ENCODE measurements at places on chromosomes 2 and 18. TPM values are rescaled to one million over a fixed set of nuclear protein-coding genes. Genes with fewer than 3 reads are reported as not detected.

DNA sequence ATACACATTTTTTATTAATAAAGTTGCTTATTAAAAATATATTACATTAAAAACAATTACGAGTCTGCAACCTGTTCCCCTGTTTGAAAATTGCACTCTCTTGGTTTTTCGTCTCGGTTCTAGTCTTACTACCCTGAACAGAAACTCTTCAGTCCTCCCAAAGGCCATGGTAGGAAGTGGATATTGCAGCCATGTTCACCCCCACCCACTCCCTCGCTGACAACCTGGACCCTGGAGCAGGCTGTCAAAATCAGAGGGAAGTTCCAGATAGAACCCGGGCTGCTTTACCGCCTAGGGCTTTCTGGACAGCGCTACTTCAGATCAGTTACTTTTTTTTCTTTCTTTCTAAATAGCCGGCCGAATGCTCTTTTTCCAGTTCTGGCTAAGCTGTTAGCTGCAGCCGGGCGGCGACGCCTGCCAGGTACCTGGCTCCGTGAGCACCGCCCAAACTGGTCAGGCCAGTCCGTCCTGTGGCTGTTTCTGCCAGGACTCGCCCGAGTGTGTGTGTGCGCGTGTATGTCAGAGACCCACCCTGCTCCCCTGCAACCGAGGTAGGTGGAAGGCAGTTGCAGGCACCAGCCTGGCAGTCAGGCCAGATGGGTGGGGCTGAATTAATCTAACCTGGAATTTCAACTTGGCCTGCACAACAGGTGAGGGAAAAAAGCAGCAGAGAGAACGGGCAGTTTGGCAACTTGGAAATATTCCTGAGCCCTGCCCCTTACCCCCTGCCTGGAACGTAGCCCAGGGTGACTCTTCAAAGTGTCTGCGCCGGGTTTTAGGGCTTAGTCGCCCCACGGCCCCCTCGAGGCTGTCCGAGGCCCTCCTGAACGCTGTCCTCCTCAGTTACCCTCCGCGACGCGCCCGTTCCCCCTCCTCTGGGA lies 1.1 kb upstream of the TET3 start:
- peak; percentile 95 for DNase-seq

GRCh38 chr2:129910446-129911362 lies 68.8 kb upstream of the RAB6C start:
- DNase-seq: no peak

- DNase-seq: no peak
These were observed 170.0 kb upstream of the KLHL29 start for GRCh38 chr2:23215016-23215415.

GRCh38 chr2:131475831-131476230 lies at the start of gene TUBA3D:
Gene TUBA3D (plus strand): TSS chr2:131476119. CDS start chr2:131476200, 81 bp downstream.
- no peak for DNase-seq

DNA sequence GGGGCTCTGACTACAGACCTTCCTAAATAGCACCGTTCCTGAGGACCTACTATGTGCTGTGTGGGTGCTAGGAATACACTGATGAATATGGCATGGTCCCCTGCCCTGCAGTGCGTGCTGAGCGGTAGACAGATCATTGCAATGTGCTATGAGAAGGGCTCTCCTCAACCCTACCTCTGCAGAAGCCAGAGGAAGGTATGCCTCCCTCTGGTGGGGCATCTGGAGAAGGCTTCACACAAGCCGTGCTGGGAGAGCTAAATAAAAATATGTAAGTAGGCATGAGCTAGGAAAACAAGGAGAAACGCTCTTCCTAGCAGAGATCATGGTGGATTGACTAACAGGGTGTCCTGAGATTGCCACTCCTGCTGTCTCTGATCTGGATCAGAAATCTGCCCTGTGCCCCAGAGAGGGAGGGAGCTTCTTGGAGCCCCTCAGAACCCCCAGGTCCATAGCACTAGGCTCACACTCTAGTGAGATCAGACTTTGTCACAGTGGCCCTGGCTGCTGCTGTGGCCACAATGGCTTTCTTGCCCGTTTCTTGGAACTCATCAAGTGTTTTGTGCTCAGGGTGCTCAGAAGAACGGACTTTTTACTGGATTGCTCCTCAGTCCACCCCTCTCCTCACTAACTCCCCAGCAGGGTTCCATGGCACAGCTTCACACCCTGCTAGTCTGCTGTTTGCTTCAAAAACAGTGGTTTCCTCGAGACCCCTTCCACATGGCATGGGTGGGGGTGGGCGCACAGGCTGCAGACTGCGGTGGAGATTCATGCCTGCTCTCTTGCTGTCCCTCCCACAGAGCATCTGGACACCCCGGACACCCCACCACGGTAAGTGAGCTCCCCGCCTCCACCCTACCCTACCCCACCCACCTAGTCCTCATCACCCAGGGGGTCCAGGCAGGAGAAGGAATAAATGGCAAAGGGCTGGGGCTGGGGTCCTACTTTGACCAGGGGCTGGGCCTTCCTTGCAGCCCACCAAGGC lies 14.2 kb downstream of the SIGLEC15 start:
- DNase-seq: peak; percentile 72

GRCh38 chr2:136239079-136239685 lies 121.2 kb upstream of the CXCR4 start:
- no peak for DNase-seq

GRCh38 chr2:29949042-29949441 lies 27.7 kb upstream of the ALK start:
- DNase-seq: no peak

DNA sequence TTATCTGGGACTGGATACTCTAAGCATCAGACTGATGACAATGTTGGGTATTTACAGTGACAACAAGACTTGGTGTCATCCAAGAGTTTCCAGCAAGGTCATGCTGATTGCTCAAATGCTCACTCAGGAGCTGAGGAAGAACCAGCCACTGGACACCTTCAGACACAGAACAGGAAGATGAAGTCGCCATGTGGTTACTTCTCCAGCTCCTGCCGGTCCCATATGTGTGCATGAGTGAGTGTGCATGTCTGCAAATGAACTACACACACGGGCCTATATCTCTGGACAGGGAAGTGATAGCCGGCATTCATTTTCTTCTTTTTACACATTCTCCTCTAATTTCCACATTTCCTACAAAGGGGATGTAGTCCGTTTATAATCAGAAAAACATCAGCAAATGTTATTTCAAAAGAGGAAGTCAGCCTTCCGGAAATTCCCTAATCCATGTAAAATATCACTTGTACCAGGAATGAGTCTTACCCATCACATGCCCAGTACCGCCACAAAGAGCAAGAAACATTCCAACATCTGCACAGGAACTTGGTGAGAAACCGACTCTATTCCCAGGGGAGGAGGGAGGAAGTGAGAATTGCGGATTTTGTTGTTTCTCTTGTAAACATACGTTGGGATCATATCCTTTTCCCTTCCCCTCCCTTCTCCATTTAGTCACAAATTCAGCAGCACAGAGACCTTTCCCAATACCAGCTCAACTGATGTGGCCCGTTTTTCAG lies 10.8 kb downstream of the RFX8 start:
- DNase-seq: no peak

- no peak for DNase-seq
These were observed at the start of gene PLA2R1 for GRCh38 chr2:160062292-160063005. Gene PLA2R1 (minus strand): TSS chr2:160062615. CDS start chr2:160062403, 212 bp downstream.

GRCh38 chr2:113281910-113282746 lies 3.4 kb upstream of the PAX8 start:
- peak; percentile 49 for DNase-seq

- DNase-seq: no peak
These were observed 174.4 kb downstream of the RPIA start for GRCh38 chr2:88865801-88866371.

DNA sequence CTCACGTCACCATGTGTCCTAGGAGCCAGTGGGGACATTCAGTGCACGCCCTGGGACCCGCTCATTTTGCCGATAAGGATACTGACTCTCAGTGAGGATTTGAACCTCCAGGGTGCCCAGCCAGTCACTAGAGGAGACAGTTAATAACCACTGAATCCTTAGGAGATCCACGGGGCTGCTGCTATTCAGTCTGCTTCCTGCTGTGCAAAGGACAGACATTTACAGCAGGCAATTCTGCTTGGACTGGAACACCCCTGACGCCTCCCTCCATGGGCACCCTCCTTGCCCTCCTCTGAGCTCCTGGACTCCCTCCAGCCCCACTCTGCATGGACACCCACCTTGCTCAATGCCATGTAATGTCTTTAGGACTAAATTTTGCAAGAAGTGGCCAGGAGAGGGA lies 265.5 kb downstream of the EIPR1 start:
- DNase-seq: no peak

DNA sequence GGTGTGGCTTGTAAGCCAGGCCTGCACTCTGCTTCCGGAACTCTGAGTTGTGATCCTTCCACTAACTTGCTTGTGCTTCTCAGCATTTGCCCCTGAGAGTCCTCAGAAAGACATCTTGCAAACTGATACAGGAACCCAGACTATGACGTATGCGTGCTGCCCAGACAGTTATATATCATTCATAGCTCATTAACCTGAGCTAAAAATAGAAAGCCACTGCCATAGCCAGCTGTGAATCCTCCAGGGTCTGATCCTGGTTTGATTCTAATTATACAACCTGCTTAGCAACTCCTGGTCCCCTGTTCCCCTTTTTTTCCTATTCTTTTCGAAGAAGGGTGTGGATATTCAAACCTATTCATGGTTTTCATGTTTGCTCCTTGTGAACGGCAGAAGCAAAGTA lies 63.7 kb downstream of the MARCHF4 start:
- DNase-seq: no peak

- no peak for DNase-seq
These were observed 172.3 kb downstream of the CDH2 start for GRCh38 chr18:28004606-28005005.

DNA sequence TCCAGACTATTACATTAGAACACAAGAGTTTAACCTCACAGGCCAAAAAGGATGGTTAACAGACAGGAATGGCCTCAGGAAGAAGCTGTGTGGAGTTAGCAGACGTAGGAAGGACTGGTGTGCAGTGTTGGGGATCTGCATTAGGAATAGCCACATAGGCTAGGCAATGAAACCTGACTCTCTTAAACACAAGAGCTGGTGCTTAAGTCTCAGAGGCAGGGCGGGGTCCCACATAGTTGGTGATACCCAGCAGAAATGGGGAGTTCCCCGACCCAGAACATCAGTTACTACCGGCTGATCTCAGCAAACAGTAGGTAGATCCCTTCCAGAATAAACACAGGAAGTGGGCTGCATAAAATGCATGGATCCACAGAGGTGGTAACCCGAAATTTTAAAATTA lies 64.1 kb downstream of the CCDC93 start:
- DNase-seq: no peak

- DNase-seq: no peak
These were observed 357.2 kb upstream of the MYT1L start for GRCh38 chr2:2688254-2688653.

- DNase-seq: no peak
These were observed 754.6 kb upstream of the SOX11 start for GRCh38 chr2:4937550-4937949.

- no peak for DNase-seq
These were observed 237.6 kb downstream of the PRKCE start for GRCh38 chr2:45889053-45889452.

- DNase-seq: no peak
These were observed 52.1 kb downstream of the L3MBTL4 start for GRCh38 chr18:6362559-6363129.

DNA sequence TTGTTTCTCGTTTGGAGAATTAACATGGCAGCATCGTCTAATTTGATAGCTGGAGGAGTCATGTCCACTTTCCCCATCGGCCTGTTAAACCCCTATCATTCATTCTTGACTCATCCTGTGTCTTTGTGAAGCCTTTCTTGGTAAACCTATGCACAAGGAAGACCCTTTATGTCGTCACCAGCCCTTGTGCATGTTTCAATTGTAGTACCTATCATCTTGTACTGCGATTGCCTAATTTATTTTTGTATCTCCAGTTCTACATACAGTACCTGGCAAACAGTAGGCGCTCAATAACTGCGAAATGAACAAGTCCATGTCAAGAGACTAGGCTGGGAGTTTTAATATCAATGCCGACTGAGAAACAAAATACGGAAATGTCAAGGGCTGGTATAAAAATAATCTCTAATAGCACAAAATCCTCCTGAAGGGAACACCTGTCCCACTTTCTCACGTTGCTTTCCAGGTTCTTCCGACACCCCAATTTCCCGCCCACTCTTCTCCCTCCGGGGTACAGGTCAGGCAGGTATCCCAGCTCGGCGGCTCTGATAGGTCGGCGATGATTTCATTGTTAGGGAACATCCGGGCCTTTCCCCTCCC lies 1.3 kb upstream of the PPM1B start:
- no peak for DNase-seq

DNA sequence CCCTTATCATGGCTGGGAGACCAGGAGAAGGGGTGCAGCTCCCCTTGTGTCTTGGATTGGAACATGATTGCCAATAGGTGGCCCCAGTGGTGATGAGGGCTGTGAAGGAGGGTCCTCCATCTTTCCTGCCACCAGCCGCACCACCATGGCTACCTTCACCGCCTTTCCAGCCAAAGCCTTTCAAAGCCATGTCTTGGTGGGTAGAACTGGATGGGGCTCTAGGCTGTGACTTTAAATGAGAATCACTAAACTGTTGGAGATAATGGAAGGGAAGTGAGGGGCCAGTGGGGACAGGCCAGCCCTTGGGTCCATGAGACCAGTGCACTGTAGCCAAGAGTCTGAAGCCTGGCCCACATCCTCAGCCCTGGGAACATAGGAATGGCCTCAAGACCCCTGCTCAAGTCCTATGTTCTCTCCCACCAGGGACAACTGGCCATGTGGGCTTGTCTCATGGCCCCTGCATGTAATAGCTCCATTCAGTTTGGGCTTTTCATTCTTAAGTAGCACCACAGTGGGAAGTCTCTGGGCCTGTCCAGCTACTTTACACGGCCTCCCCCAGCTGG lies 345.7 kb downstream of the DYSF start:
- no peak for DNase-seq

Gene NEU2
- not detected for total RNA-seq

Gene GREB1L
- 5.3 TPM for total RNA-seq

Gene NT5C1B
- not detected for total RNA-seq

Gene CHRND
- total RNA-seq: not detected

Gene BOLL
- total RNA-seq: not detected

Gene HOXD10
- total RNA-seq: not detected

Gene RASGRP3
- total RNA-seq: 0.25 TPM

Gene LRATD1
- 8.0 TPM for total RNA-seq

Gene FKBP7
- 1.8 TPM for total RNA-seq

Gene B4GALT6
- 8.3 TPM for total RNA-seq

Gene CERS6
- 38.1 TPM for total RNA-seq

Data from foreskin keratinocyte (primary cell).